ENCODE measurements at places on chromosomes 6 and 20.

DNA sequence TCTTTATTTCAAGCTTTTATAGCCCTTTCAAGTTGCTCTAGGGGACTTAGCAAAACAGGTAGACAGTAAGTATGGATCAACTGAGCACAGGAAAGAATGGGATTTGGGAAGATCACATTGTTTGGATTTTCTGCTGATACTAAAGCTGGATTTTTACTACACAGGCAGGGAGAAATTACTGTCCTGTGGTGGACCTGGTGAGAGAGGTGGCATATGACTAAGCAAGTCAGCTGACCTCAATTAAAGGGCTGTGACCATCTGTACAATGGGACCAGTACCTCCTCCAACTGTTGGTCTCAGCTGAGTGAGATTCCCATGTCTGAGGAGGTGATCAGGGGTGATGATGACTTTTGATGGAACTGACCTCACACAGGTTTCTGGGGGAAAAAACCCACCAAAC, 28.0 kb downstream of the RREB1 start:
- DNase-seq = no peak

DNA sequence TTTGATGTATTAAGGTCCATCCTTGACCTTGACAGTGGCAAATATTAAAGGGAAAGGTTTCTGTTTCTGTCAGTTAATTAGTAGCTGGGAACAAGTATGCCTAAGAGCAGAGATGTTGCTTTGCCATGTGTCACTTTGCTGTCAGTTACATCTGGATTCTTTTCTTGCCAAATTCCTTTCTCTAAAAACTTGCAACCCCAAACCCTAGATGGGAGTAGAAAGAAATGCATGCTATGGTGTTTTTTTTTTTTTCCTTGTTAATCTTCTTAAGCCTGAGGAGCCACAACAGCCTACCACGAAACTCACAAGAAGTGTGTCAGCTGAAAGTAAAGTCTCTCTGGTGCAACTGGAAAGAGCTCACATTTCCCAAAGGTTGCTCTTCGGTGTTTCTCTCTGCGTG, 18.0 kb upstream of the CLDN20 start:
- no peak for DNase-seq

DNA sequence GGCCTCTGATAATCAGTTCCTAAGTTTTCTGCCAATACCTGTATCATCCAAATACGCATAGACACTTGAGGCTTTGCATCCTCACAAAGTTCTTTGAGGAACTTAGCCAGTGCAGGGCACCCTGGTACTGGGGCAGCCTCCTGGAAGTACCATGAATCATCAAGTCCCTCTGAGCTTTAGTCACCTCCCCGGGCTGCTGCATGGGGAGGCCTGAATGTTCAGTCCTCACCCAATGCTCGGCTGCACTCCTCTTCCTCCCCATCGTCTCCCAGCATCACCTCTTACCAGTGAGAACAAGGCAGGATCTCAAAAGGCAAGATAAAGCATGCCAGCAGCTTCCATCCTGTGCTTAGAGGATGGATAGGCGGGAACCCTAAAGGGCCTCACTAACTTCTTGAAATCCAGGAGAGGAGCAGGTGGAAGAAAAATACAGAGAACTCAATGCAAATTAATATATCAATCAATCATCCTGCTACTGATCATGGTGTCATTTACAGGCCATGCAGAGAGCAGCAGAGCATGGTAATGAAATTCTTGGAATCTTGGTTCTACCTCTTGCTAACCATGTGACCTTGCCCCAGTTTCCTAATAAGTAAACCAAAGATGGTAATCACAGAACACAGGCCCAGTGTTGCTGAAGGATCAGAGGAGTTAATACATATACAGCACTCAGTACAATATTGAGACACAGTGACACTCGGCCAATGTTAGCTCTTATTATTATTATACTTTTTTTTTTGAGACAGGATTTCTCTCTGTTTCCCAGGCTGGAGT, 4.7 kb upstream of the CCN6 start:
- DNase-seq = no peak

DNA sequence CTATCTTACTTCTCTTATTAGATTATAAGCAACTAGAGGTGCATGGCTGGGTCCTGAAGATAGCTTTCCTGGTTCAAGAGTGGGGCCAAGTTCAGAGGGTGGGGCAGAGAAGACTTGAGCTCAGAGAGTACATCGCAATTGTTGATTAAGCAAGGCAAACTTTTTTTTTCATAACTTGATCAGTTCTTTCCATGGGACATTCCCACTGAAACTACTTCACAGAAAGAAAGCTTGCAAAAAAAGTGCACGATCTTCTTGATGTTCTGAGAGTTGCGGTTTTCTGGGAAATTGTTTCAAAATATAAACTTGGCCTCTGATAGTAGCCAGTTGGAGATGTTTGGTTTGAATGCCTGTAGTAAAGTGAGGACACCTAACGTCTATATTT, 100.9 kb downstream of the ZDHHC14 start:
- no peak for DNase-seq

GRCh38 chr6:26087284-26088115, at the start of gene HFE:
Gene HFE (plus strand): TSS chr6:26087429. CDS start chr6:26087441, 12 bp downstream.
- DNase-seq = peak; percentile 72

- DNase-seq = no peak
Measured at GRCh38 chr6:69935079-69935478, 68.7 kb downstream of the COL19A1 start.

- DNase-seq = no peak
Measured at GRCh38 chr6:78525976-78526375, 341.4 kb upstream of the IRAK1BP1 start.

- DNase-seq = no peak
Measured at GRCh38 chr20:44336725-44337380, at the start of gene R3HDML. Gene R3HDML (plus strand): TSS chr20:44337043. CDS start chr20:44337158, 115 bp downstream.

- DNase-seq = no peak
Measured at GRCh38 chr6:6784514-6785162, 196.1 kb downstream of the LY86 start.

DNA sequence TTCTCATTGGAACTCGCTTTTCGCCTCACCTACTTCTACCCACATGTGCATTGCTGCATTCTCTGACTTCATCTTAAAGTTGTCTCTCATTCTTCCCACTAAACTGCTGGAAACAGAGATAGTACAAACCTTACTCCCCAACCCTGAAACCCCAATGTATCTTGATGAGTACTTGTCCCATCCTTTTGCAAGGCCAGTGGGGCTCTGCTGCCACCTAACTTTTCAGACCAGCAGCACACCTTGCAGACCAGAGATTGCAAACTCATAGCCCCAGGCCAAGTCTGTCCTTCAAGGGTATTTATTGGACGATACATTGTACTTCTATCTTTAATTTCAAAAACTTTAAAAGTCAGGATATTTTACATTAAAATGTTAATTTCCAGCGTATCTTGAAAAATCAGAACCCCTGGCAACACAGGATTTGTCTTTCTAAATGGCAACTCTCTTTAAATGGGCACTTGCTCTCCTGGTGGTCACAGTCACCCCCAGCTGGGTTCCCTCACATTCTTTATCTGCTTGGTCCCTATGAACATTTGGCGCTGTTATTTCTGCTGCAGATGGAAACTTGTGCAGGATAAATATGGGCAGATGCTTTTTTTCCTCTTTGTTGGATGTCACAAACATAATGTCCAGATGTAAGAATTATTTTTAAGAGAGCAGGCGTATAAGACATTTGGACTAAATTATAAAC, 83.9 kb downstream of the SOD2 start:
- DNase-seq = peak; percentile 38

- DNase-seq = no peak
Measured at GRCh38 chr6:75557068-75557467, 44.6 kb upstream of the SENP6 start.

DNA sequence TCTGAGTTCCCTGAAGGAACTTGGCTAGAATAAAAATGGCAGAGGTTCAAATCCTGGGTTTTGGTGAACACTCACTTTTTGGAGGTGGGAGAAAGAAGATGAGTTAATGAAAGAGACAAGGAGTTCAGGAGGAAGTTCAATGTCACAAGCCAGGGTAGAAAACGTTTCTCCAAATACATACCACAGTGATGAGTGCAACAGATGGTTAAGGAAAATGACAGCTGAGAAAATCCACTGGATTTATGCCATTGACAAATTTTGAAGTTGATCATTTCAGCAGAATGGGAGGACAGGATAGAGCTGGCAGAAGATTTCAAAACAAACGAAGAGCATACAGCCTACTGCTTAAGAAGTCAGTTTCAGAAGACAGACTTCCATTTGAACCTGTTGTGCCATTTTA, 122.7 kb downstream of the GFRAL start:
- DNase-seq = no peak

- no peak for DNase-seq
Measured at GRCh38 chr20:1815502-1816085, 79.6 kb upstream of the SIRPA start.
